ENCODE measurements at places on chromosomes 13 and 19. TPM values are rescaled to one million over a fixed set of nuclear protein-coding genes. Genes with fewer than 3 reads are reported as not detected.

GRCh38 chr19:35330475-35330874 is 1.5 kb downstream of the CD22 start:
- DNase-seq: no peak

DNA sequence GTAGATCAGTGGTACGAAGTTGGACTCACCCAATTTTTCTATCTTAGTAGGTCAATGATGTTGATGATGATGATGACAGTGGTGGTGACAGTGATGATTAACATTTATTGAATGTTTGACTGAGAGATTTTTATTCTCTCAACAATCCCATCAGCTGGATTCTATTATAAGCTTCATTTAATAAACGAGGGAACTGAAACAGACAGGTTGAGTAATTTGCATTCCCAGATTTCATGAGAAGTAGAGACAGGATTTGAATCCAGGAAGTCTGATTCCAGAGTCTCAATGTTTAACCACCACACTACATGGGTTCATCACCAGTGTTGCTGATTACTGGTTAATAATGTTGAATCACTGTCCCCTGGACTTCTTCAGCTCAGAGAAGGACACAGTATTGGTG is 168.9 kb downstream of the FLT1 start:
- no peak for DNase-seq

DNA sequence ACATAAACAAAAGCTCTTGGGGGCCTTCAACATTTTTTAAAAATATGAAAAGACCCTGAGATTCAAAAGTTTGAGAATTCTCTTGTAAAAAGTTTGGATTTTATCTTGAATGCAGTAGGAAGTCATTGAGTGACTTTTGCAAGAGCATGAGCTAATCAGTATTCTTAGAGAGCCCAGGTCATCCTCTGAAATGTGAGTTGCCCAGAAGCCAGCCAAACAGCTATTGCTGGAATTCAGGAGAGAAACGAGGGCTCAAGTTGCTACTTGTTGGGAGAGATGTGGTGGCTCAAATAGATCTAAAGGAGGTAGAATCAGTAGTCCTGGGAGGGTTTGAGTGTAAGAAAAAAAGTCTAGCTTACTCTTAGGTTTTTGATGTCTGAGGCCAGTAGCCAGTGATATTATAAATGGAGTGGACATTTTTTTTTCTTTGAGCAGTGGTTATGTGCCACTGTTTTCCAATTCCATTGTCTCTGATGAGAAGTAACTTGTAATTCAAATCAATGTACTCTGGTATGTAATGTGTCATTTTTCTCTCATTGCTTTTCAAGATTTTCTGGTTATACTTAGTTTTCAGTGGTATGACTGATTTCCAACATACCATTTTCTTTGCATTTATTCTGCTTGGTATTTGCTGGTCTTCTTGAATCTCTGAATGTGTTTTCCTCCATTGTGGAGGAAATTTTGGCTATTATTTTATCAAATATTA is 30.7 kb downstream of the LMO7 start:
- DNase-seq: no peak

DNA sequence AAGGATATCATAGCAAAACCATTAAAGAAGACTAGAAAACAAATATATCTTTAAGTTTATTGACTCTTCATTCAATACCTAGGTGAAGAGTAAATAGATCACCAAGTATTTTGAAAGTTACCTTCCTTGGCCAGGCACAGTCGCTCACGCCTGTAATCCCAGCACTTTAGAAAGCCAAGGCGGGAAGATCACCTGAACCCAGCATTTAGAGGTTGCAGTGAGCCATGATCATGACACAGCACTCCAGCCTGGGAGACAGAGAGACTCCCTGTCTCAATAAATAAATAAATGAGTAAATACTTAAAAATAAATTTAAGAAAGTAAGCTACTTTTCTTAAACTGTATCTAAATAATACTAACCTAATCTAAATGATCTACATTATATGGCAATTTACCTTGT is 8.9 kb upstream of the WBP4 start:
- no peak for DNase-seq

GRCh38 chr13:91399189-91400062 is 1.0 kb downstream of the GPC5 start:
- DNase-seq: peak; percentile 86

DNA sequence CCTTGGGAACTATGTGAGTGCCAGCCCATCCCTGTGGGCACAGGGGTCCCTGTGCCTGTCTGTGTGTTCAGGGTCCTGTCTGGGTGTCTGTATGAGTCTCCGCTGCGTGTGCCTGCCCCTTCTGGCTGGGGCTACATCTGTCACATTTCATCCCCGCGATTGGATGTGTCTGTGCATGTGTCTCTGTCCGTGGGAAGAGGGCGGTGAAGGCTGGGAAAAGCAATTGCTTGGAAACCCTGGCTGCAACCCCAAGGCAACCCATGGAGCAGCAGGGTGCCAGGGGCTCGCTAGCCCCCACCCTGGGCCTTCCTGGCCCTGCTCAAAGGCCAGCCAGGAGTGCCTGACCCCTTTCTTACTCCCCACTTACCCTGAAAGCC is 1.4 kb downstream of the MAG start:
- no peak for DNase-seq

- DNase-seq: no peak
These were observed 169.5 kb upstream of the UFM1 start for GRCh38 chr13:38180126-38180525.

GRCh38 chr19:19261350-19262189 is 11.5 kb downstream of the TM6SF2 start:
- DNase-seq: no peak

DNA sequence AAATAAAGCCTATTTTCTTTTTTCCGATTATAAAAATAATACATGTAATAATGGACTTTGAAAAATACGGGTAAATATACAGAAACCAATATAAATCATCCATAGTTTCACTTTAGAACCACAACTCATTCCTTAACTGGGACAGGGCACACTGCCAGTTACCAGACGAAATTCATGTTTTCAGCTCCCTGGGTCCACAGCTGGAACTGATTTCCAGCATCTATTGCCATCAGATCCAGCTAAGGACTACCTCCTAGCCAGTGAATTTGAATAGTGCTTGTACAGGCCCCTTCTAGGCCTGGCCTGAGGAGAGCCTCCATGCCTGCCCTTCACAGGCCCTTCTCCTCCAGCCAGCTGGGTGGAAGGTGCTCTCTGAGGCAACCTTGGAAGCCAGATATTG is 30.0 kb upstream of the ATP12A start:
- no peak for DNase-seq

GRCh38 chr19:5017235-5017634 is 48.3 kb downstream of the KDM4B start:
- no peak for DNase-seq

- DNase-seq: no peak
These were observed 12.3 kb upstream of the ZNF180 start for GRCh38 chr19:44512326-44513298.

- DNase-seq: no peak
These were observed 189.3 kb upstream of the GPR12 start for GRCh38 chr13:26949701-26950502.

DNA sequence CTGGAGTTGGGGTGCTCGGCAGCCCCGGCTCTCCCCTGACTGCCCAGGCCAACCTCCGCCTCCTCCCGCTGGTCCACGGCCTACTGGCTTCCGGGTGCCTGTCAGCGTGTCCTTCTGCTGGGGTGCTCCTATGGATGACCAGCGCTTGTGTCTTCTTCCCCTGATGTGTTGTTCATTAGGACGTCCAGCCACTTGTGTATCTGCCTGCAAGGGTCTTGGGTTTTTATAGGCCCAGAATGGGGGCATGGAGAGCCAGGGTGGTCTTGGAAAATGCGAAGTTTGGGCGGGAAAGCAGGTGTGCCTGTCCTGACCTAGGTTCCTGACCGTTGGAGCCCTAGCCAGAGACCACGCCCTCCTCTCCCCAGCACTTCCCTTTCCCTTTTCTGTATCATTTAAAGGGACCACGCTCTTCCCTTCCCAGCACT is 139.8 kb downstream of the SLITRK5 start:
- no peak for DNase-seq

DNA sequence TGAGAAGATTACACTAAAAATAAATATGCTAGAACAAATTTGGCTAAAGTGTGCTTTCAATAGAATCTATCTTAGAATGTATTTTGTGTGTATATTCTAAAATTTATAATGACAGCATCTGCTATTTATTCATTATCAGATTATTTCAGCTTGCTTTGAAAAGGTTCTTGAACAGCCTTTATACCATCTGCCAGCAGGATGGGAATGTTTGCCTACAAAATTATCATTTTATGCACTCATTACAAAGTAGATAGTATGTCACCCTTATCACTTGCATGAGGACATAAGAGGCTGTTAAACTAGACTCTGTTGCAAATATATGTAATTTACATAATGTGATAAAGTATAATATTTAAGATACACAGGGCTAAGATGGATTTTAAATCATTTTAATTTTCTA is 1286.9 kb upstream of the PCDH20 start:
- DNase-seq: no peak

- no peak for DNase-seq
These were observed 36.8 kb downstream of the NFIX start for GRCh38 chr19:13031917-13032623.

GRCh38 chr13:110472904-110473563 is 88.5 kb downstream of the RAB20 start:
- no peak for DNase-seq

DNA sequence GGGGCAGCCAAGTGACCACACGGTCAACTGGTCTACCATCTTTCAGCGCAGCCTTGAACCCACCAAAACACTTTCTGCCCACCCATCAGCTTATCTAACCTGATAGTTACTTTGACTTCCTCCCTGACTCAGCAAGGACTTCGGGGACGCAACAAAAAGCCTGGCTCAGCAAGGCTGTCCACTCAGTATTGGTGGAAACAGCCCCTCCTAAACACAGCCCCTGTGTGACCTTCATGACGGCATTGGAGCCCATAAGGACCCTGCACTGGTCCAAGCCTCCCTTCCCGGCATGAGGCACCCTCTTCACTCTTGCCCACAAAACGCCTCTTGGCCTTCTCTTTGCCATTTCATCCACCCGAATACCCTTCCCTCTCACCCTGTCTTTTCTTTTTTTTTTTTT is 39.1 kb downstream of the INSR start:
- no peak for DNase-seq

- DNase-seq: no peak
These were observed 23.4 kb downstream of the UBAC2 start for GRCh38 chr13:99224021-99224420.

KCNN1 gene
- 0.13 TPM for total RNA-seq

CGB3 gene
- not detected for total RNA-seq

ZNF345 gene
- 3.1 TPM for total RNA-seq

SLC25A30 gene
- 30.5 TPM for total RNA-seq

NOP53 gene
- 194 TPM for total RNA-seq

ZNF235 gene
- 3.2 TPM for total RNA-seq

MARK4 gene
- 25.9 TPM for total RNA-seq

SRRM5 gene
- 0.22 TPM for total RNA-seq

MYBPC2 gene
- total RNA-seq: not detected

PRR19 gene
- not detected for total RNA-seq

FAM216B gene
- total RNA-seq: not detected
